ENCODE measurements at places on chromosomes 1 and 21. TPM values are rescaled to one million over a fixed set of nuclear protein-coding genes. Genes with fewer than 3 reads are reported as not detected.

DNA sequence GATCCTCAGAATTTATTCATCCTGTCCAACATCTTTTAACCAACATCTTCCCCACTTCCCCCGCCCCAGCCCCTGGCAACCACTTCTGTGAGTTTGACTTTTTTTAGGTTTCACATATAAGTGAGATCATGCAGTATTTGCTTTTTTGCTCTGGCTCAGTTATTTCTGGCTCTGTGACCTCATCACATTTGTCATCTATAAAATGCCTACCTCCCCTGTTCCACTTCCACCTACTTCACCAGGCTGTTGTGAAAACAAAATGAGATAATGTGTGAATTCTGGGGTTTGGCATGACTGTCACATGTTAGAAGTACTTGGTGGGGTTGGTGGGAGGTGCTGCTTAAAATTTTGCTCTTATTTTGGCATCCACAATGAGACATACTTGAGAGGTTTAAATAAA is 18.4 kb downstream of the HHAT start:
- H3K36me3 ChIP-seq = no peaks in the 10 kb centered on the region
- H3K4me1 ChIP-seq = peaks cover 6% of the 10 kb centered on the region
- H3K4me3 ChIP-seq = no peak overlapping the region
- no peaks in the 10 kb centered on the region for H3K27me3 ChIP-seq
- DNase-seq = no peak

TTC22 gene
- 0.86 TPM for total RNA-seq

DNA sequence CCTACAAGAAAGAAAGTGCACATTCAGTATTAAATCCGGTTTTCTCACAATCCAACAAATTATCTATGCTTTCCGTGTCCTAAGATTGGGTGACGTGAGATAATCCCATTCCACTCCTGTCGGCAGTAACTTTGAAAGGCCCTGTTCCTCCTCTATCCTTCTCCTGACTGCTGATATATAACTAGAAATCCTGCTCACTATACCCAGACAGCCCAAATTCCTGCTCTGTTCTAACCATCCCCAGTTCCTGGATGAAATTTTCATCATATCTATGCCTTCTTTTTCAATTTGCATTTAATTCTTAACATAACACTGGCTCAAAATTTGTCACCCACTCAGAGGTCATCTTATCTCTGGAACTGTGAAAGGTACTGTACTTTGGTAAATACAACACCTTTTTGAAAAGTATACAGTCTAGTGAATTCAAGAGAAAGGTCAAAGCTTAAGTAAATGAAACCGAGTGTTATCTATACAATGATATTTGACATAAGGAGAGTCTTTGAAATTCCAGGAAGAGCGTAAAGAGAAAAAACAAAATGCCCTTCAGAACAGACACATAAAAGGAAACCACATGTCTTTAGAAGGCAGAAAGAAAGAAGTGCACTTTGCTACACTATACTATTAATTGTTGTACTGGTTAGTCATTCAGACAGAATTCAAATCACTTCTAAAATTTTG is 200.5 kb upstream of the NEGR1 start:
- no peak for DNase-seq
- H3K4me1 ChIP-seq = no peaks in the 10 kb centered on the region
- H3K27me3 ChIP-seq = no peaks in the 10 kb centered on the region
- H3K4me3 ChIP-seq = no peak overlapping the region
- H3K36me3 ChIP-seq = no peaks in the 10 kb centered on the region

DNA sequence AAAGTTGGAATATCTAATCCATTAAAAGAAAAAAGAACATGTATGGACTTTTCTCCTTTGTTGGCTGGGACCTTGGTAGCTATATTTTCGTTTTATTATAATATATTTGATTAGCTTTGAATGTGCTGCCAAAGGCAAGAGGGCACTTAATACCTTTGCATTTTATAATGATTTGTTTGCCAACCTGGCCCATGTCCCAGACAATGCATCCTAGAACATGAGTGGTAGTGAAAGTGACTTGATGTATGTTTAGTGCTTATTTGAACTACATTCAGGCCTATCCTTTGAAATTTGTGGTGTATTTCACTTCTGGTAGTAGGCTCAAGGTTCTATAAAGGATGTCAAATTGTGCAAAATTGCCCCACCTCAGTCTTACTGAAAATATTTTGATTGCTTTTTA is 25.9 kb downstream of the CACHD1 start:
- H3K4me3 ChIP-seq = no peak overlapping the region
- no peak overlapping the region for H3K27ac ChIP-seq
- no peaks in the 10 kb centered on the region for H3K36me3 ChIP-seq
- no peaks in the 10 kb centered on the region for H3K27me3 ChIP-seq
- DNase-seq = no peak

CDA gene
- 2.0 TPM for total RNA-seq

- no peak overlapping the region for H3K27ac ChIP-seq
- H3K4me1 ChIP-seq = no peaks in the 10 kb centered on the region
- H3K4me3 ChIP-seq = no peak overlapping the region
- H3K27me3 ChIP-seq = peaks cover 4% of the 10 kb centered on the region
- no peaks in the 10 kb centered on the region for H3K36me3 ChIP-seq
- DNase-seq = no peak
These were observed 11.7 kb upstream of the NR5A2 start for GRCh38 chr1:200015811-200016210.

DNA sequence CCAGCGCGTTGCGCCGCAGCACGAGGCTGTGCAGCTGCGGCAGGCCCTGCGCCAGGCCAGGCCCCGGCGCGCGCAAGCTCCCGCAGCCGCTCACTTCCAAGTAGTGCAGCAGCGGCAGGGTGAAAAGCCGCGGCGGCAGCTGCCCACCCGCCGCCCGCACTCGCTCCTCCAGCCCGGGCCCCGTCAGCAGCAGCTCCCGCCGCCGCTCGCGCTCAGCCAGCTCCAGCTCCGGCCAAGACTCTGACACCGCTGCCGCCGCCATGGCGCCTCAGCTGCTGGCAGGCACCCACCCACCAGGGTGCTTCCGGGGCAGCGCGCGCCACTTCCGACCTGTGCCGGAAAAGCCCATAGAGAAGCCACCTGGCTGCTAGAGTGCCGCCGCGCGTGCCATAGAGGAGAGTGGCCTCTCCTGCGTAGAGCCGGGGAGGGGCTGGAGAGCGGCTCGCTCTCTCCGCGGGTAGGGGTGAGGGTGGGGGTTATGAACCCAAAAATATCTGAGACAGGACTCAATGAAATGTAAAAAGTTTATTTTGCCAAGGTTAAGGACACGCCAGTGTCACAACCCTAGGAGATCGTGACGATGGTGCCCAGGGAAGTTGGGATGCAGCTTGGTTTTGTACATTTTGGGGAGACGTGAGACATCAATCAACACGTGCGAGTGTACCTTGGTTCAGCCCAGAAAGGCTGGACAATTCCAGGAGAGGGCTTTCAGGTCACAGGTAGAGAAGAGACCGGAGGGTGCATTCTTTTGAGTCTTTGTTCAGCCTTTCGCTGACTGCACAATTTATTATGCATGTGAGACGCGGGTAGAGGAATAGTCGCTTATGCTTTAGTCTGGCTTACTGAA is at the start of gene LRRC47:
TSS of gene LRRC47 (minus strand) at position 284 of the 847 bp plus-strand sequence. CDS start at position 262, 22 bp downstream.
- H3K4me1 ChIP-seq = peaks cover 37% of the 10 kb centered on the region
- H3K4me3 ChIP-seq = peak within 1 kb of the TSS; percentile 94
- H3K36me3 ChIP-seq = no peaks in the 10 kb centered on the region
- peak within 1 kb of the TSS; percentile 70 for H3K27ac ChIP-seq
- DNase-seq = peak; percentile 97

DNA sequence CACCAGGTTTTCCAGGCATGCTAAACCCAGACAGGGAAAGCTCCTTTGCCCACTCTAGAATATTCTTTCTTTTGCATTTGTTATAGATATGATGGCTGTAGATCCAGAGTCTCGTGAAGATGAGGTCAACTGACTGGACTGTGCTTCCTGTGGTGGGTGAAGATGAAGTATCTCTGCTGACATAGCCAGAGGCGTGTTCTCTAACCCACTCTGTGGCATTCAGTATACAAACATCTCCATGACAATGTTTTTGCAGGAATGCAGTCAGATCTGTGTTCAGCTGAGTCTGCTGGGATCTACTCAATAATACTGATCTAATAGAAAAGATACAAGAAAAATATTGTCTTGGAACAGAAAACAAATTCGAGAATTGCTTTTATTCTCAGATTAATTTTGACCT is 11.3 kb downstream of the RWDD2B start:
- H3K36me3 ChIP-seq = no peaks in the 10 kb centered on the region
- DNase-seq = no peak
- H3K27me3 ChIP-seq = no peaks in the 10 kb centered on the region
- H3K4me3 ChIP-seq = no peak overlapping the region

DNA sequence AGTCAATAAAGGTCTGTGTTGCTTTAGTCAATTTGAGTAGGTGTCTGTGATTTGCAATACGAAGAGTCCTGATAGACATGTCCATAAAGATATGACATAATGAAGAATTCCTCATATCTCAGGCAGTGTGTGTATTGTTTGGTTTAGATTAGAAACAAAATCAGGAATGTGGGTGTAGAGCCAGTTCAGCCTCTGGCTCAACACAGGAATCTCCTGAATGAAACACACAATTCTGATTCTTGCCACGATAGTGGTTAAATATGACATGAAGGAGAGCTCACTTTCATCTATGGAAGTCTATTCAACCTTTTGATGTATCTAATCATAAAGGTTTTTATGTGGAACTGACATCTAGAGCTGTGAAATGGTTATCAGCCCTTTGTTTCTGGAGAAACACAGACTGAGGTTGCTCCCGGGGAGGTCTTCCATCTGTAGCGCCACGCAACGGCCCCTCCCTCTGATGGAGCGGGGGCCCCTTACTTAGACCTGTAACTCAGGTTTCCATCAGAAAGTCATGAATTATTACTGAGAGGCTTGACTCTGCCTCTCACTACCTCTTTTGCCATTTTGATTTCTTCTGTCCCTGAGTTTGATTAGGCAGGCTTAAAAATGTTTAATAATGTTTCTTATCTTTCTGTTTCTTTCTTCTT is 19.5 kb downstream of the TSPAN2 start:
- H3K4me1 ChIP-seq = no peaks in the 10 kb centered on the region
- no peak overlapping the region for H3K27ac ChIP-seq
- no peaks in the 10 kb centered on the region for H3K27me3 ChIP-seq
- no peak for DNase-seq

GRCh38 chr1:1345384-1345783 is 3.8 kb downstream of the DVL1 start:
- H3K4me1 ChIP-seq = peaks cover 38% of the 10 kb centered on the region
- no peak overlapping the region for H3K27ac ChIP-seq
- H3K36me3 ChIP-seq = no peaks in the 10 kb centered on the region

- no peak overlapping the region for H3K27ac ChIP-seq
- no peak for DNase-seq
- no peaks in the 10 kb centered on the region for H3K4me1 ChIP-seq
- H3K27me3 ChIP-seq = no peaks in the 10 kb centered on the region
- H3K4me3 ChIP-seq = no peak overlapping the region
These were observed 321.0 kb downstream of the TM2D1 start for GRCh38 chr1:61403679-61404596.

SYNC gene
- total RNA-seq = 17.5 TPM

FBXO28 gene
- 23.6 TPM for total RNA-seq

GRCh38 chr1:237383791-237384190 is 341.8 kb downstream of the RYR2 start:
- H3K4me1 ChIP-seq = peaks cover 6% of the 10 kb centered on the region
- H3K36me3 ChIP-seq = no peaks in the 10 kb centered on the region
- no peak overlapping the region for H3K4me3 ChIP-seq

DNA sequence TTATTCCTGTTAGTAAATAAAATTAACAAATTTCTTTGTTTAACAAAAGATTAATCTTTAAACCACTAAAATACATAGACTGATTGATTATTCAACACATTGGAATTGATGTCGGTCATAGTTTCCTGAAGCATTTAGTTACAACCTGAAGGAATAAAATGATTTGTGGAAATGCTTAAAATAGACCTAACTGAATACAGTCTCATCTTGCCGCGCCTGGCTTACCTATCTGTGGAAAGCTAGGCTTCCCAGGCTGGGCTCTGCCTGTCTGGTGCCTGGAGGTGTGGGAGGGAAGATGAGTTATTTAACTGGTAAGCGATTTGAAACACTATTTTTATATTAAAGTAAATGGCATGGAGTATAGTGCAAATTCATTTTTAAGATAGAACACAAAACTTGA is 10.2 kb downstream of the RHOU start:
- DNase-seq = no peak
- H3K27ac ChIP-seq = no peak overlapping the region
- no peaks in the 10 kb centered on the region for H3K27me3 ChIP-seq
- H3K4me1 ChIP-seq = no peaks in the 10 kb centered on the region
- no peak overlapping the region for H3K4me3 ChIP-seq
- no peaks in the 10 kb centered on the region for H3K36me3 ChIP-seq

GRCh38 chr1:116426401-116426800 is 53.4 kb downstream of the ATP1A1 start:
- H3K27ac ChIP-seq = no peak overlapping the region
- H3K4me3 ChIP-seq = no peak overlapping the region
- no peak for DNase-seq
- peaks cover 19% of the 10 kb centered on the region for H3K4me1 ChIP-seq
- no peaks in the 10 kb centered on the region for H3K27me3 ChIP-seq

GRCh38 chr1:2786329-2787162 is 14.9 kb downstream of the TTC34 start:
- H3K27me3 ChIP-seq = peaks cover 56% of the 10 kb centered on the region
- H3K4me1 ChIP-seq = no peaks in the 10 kb centered on the region
- peak; percentile 47 for DNase-seq
- no peak overlapping the region for H3K4me3 ChIP-seq
- no peak overlapping the region for H3K27ac ChIP-seq
- H3K36me3 ChIP-seq = no peaks in the 10 kb centered on the region

PBX1 gene
- 78.2 TPM for total RNA-seq

DNA sequence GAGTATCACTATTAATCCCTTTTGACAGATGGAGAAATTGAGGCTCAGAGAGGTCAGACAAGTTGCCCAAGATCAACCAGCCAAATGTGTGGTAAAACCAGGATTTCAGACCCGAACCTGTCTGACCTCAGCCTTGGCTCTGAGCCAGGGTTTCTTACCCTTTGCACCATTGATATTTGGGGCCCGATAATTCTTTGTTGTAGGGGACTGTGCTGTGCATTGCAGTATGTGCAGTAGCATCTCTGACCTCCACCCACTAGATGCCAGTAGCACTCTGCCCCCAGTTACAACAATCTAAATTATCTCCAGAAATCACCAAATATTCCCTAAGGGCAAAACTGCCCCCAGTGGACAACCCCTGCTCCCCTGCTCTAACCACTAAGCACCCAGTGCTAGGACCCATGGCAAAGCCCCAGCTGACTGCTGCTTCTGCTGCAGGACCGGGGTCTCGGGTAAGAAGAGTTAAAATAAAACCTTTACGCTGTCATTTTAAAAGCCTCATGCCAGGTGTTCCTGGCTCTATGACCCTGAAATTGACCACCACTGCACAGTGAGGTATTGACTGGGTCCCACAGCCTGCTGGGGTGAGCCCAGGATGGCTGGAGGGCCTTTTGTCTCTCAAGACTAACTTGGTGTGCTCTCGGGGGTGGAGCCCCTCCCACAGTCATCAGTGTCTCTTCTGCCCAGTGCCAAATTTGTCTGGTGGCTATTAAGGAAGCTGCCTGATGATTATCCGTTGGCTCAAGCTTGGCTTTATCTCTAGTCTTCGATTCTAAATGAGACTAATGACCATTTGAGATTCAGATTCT is 5.6 kb upstream of the MAN1C1 start:
- H3K4me1 ChIP-seq = peaks cover 19% of the 10 kb centered on the region
- no peaks in the 10 kb centered on the region for H3K27me3 ChIP-seq
- DNase-seq = no peak
- no peak overlapping the region for H3K4me3 ChIP-seq

Measured in heart left ventricle (tissue), 16 donors.